Activated CD4-positive, alpha-beta T cell treated with anti-CD3 and anti-CD28 coated beads, Interleukin-2, amount 10 ng/mL, durations not matched to agents 7 days and 5 days (primary cell): ENCODE measurements at places on chromosomes 1 and 21.

GRCh38 chr21:42002421-42002958 is 7.7 kb downstream of the ZBTB21 start:
- DNase-seq = peak; percentile 70

DNA sequence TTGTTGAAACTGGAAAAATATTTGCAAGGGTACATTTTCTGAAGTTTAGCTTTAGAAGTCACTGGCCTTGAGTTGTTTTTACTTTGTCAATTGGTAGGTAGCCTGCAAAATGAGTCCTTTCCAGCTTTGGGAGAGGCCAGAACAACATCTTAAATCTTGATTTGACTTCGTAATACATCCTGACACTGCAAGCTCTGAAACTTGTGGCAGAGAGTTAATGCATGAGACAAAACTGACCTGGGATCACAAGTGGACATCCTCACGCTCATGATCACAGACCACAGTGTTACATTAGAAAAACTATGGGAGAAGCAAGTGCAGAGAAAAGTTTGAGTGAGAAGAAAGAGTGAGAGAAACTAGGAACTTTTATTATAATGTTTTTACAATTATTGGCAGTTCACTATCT is 550.9 kb downstream of the USP25 start:
- DNase-seq = no peak

DNA sequence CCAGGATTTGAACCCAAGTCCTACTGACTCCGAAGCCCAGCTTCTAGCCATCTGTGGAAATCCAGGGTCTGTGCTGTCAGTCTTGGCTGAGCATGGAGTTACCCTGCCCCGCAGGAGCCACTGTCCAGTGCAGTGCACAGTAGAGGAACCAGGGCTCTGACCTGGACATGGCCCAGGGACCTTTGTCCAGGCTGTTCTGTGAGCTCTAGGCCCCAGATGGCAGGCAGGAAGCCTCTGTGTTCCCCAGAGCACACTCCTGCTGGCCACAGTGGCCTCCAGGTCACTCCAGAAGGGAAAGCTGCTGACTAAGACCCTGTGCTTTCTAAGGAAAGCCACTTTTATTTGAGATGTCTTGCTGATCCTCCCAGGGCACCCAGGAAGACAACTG is 13.8 kb downstream of the S100A7A start:
- DNase-seq = no peak

DNA sequence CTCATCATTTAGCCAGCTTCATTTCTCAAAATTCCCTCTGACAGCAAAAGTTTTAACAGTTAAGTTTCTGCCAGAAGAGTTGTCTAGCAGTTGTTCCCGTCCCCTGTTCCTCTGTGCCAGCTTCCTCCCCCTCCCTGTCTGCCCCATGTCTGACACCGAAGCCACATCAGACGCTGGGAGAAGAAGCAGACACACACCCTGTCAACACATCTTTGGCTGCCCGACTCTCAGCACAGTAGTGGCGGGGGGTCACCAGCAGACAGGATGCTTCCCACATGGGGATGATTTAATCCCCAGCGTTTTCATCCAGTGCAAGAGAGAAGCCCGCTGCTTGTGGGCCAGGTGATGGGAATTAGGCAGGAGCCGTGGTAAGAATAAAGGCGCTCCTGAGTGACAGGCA is 379.4 kb upstream of the RUNX1 start:
- peak; percentile 49 for DNase-seq

GRCh38 chr1:234781241-234782065 is 171.5 kb upstream of the IRF2BP2 start:
- DNase-seq = no peak

DNA sequence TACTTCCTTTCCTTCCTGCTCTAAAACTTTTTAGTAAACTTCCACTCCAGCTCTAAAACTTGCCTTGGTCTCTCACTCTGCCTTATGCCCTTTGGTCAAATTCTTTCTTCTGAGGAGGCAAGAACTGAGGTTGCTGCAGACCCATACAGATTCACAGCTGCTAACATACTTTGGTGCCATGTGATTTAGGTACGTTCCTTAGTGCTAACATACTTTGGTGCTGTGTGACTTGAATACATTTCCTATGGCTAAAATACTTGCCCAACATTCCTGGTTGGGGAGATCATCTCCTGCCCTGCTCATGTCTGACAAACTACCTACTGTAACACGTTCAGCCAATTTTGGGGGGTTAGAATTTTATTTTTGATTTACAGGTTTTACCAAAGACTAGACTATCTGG is 6.8 kb upstream of the ZBTB40 start:
- DNase-seq = no peak

DNA sequence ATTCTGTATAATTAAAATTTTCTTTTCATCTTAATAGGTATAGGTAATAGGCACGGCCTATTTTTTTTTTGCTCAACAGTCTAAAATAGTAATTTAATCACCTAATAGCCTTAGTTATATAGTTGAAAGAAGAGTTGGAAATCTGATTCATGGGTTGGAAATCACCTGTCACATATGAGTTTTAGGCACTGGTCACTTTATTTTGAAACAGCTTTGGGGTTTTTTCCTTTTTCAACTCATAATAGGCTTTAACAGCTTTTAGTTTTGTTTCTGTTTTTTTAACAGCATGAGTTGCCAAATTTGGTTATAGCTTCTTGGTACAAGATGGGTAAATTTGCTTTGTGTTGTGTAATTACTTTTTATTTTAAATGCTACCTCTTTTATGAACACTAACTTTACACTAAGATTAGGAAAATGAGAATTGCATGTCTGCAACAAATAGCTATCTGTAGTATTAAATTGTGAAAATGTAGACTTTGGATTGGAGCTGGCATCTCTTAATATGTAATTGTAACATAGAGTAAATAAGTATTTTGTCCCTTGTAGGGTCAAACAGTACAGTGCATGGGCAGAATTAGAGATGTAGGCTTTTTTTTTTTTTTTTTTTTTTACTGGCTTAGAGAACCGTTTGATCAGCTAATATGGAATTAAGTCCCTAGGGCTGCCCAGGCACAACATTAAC is 109.8 kb downstream of the OSBPL9 start:
- DNase-seq = no peak

- DNase-seq = no peak
Observed at GRCh38 chr1:156795787-156796186, 20.9 kb downstream of the SH2D2A start.

DNA sequence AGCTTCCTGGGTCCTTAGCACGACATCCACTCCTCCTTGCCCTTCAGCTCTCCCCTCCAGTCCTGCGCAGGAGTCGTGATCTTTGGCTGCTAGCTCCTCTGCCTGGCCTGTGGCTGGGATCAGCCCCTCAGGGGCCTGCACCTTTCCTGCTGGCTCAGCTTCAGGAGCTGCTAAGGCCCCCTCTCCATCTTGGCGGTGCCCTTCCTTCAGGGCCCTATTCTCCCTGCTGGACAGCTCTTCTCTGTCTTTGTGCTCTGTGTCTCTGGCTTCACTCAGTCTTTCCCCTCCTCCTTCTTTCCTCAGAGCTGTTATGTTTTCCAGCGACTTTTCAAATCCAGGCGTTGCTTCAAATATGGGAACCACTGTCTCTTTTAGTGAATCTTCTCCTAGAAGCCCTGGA is 59.5 kb upstream of the LRRC53 start:
- DNase-seq = no peak

- no peak for DNase-seq
Observed at GRCh38 chr1:82837766-82838465, 1037.2 kb downstream of the ADGRL2 start.

- no peak for DNase-seq
Observed at GRCh38 chr1:53628286-53628955, 110.5 kb downstream of the GLIS1 start.

- DNase-seq = peak; percentile 82
Observed at GRCh38 chr1:153494976-153495535, 34.6 kb upstream of the S100A7 start.

- DNase-seq = no peak
Observed at GRCh38 chr1:61978796-61979195, 215.9 kb upstream of the L1TD1 start.

DNA sequence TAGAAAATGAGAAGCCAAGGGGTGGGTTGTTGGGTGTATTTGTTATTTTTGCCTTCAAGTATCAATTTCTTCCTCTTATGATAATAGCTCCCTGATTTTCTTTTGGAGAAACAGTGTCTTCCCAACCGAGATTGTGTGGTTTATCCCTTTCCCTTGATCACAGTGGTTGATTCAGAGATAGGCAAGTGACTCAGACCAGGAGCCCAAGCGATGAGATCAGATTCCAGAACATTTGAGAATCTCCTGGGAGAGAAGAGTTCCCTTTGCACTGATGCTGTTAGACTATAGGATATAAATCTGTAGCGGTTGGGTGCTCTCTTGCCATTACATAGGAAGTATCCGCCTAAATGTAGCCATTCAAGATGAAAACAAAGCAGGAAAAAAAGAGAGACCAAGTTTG is 90.1 kb upstream of the WDR26 start:
- no peak for DNase-seq

DNA sequence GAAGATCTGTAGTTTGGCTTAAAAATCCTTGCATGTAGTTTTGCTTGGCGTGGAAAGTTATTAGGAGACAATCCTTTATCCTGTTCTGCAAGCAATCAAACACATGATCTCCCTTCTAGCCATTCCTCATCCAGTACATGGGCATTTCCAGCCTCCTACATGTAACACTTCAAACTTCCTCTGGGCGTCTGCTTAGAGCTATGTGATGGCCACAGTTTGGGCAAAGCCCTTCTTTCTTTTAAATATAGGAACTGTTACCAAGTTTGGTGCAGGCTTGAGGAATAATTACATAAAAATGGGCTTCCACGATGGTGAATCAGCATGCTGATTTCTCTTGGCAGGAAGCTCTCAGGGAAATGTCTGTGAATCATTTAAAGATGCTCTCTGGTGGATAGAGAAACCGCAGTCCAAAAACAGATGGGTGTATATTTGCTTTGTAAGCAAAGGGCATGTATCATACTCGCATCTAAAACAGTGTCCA is 176.9 kb upstream of the FMN2 start:
- no peak for DNase-seq

DNA sequence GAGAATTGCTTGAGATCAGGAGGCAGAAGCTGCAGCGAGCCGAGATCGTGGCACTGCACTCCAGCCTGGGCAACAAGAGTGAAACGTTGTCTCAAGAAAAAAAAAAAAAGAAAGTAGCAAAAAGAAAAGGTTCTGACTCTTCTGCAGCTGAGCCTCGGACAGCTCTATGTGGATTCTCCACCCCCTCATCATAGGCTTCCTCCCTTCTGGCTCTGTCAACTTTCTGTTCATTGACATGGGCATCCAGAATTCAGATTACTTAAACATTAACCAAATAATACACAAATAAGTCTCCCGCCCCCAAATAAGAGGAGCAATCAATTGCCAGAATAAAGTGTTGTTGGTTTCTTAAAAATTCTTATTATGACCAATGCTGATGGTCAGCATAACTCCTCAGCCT is 10.0 kb downstream of the SUSD4 start:
- no peak for DNase-seq

DNA sequence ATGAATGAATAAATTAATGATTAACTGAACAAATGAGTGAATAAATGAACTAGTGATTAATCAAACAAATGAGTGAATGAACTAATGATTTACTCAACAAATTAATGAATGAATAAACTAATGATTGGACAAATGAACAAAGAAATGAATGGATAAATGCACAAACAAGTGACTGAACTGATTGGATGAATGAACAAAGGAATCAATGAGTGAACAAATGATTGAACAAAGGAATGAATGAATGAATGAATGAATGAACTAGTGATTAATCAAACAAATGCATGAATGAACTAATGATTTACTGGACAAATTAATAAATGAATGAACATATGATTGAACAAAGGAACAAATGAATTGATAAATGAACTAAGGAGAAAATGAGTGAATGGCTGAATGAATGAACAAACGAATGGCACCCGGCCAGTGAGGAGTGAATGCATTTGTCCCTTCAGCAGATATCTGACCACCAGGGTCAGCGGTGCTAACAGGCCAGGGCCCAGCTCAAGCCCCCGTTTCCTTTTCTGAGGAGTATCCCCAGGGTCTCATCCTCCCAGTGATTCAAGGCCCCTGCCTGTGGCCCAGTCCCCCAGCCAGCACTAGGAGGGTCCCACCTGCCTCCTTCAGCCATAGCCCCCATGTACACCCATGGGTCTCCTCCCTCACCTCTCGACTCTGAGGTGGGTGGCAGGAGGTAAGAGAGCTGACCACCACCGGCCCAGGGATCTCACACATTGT is 49.9 kb downstream of the WNT9A start:
- DNase-seq = no peak

DNA sequence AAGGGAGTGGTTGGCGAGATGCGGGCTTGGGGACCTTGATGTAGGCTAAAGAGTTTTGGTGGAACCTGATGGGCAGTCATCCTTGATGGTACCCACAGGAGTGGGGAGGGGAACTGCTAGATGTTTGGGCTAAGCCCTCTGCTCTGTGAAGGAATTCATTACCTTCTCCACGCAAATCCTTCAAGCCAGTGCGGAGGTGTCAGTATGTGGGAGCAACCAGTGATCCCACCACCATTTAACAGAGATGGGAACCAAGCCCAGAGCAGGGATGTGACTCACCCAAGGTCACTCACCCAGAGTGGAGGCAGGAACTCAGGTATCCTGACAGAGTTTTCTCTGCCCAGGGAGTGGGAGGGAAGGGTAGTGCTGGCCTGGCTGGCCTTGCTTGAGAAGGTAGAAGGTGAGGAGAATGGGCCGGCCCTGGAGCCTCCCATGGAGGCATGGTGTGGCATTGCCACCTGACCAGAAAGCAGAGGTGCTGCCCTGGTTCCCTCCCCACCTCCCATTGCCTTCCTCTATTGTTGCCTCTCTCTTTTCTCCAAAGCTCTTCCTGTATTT is 51.2 kb upstream of the STUM start:
- no peak for DNase-seq

DNA sequence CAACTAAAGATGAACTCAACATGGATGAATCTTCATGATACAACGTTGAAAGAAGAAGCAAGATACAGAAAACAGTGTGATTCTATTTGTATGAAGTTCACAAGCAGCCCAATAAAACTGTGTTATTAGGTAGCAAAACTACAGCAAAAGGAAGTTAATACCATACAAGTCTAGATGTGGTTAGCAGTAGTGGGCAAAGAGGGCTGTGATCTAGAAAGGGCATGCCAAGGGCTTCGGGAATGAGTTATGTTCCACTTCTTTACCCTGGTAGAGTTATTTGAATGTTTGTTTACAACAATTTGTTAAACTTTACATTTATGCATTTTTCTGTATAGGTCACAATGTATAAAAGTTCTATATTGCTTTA is 9.2 kb downstream of the TNFRSF9 start:
- no peak for DNase-seq

DNA sequence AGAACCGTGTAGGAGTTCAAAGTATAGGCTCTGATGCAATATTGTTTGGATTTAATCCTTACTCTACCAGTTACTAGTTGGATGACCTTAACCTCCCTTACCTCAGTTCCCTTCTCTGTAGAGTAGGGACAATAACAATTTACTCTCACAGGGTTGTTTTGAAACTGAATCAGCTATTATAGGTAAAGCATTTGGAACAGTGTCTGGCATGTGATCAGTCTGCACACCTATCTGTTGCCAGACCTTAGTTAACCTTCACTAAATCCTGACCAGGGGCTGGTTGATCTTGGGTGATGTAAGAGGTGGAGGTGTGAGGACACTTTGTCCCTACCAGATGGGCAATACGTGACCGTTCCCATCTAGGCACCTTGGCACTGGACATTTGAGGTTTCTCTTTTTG is 106.9 kb downstream of the DDX20 start:
- DNase-seq = no peak
